ENCODE measurements at places on chromosomes 16 and 17. TPM values are rescaled to one million over a fixed set of nuclear protein-coding genes. Genes with fewer than 3 reads are reported as not detected.

Gene CTRB1
- not detected for total RNA-seq

- DNase-seq: no peak
These were observed 706 bp downstream of the HLF start for GRCh38 chr17:55265311-55266021.

DNA sequence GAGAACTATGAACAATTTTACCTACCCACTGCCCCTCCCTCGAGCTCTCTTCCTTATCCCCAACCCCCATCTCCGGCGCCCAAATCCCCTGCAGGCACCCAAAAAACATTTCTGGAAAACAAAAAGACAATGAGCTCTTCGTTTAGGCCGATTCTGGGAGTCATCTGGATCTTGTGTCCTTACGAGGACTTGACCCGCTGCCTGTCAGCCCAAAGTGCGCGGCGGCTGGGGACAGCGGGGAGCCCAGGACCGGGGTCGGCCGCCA, 524 bp downstream of the STRADA start:
- DNase-seq: no peak

DNA sequence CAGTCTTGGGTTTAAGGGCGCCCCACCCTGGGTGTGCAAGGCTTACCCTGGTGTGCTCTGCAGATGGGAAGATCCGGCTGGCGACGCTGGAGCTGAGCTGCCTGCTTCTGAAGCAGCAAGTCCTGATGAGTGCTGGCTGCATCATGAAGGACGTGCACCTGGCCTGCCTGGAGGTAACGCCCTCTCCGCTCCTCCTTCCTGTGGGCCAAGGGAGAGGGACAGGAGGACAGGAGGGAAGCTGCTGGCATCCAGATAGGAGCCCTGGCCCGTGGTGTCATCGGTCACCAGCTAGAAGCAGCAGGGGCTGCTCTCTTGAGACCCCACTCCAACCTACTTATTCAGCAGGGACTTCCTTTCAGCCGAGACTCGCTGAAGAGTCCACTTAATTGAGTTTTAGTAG, 97.8 kb downstream of the CLEC16A start:
- DNase-seq: no peak

GRCh38 chr16:17058471-17058870, 412.3 kb downstream of the XYLT1 start:
- no peak for DNase-seq

DNA sequence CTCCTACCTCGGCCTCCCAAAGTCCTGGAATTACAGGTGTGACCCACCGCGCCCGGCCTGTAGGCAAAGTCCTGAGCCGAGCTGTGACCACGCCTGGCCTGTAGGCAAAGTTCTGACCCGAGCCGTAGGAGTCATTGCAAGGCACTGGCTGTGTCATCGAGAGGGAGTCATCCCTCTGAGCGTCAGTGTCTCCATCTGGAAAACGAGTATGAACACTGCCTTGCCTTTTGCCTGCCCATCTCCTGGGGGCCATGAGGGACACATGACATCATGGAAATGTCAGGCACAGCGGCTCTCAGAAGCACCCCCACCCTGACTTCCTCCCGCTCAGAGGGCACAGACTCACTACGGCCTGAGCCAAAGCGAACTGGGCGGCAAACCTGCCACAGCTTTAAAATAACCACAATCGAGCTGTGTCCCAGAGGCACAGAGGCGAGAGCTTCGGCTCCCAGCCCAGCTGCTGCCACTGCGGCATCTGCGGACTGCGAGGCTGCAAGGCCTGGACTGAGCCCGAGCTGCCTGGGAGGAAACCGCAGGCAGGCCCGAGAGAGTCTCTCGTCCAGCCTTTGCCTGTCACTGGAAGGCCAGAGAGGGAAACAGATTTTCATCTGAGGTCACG, 50.8 kb downstream of the RPH3AL start:
- DNase-seq: no peak

- peak; percentile 48 for DNase-seq
These were observed at the start of gene ZDHHC1 for GRCh38 chr16:67415872-67416793. ZDHHC1 (minus strand) TSS chr16:67416477; CDS start chr16:67407775, 8,702 bp downstream.

DNA sequence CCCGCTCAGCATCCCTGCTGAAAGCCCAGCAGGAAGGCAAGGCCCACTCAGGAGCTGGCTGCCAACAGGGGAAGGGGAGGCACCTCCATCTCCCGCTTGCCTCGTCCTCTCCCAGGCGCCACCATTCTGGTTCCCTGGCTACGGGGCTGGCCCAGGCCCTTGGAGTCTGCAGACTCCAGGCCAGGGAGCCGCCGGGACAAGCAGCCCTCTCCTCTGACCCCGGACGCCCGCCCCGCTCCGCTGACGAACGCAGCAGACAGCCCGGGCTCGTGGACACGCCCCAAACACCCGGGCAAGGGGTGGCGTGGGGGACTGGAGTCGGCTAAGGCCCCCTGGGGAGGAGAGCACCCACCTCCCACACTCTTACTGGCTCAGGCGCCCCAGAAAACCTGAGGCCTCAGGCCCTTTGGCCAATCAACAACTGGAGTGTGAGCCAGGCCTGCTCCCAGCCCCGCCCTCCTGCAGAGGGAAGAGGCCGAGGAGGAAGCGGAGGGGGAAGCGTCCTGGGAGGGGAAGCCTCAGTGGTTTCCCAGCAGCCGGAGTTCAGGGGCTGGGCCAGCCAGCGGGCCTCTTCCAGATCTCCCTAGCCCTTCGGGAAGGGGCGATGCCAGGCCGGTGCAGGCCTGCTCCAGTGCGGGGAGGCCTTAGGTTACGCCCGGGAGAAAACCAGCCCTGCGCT, 4.2 kb downstream of the MNT start:
- peak; percentile 84 for DNase-seq

Gene SPATA22
- not detected for total RNA-seq

Data from activated CD8-positive, alpha-beta T cell treated with anti-CD3 and anti-CD28 coated beads, Interleukin-2, amount 10 ng/mL, durations not matched to agents 7 days and 5 days (primary cell).